ENCODE measurements at places on chromosomes 4 and X.

DNA sequence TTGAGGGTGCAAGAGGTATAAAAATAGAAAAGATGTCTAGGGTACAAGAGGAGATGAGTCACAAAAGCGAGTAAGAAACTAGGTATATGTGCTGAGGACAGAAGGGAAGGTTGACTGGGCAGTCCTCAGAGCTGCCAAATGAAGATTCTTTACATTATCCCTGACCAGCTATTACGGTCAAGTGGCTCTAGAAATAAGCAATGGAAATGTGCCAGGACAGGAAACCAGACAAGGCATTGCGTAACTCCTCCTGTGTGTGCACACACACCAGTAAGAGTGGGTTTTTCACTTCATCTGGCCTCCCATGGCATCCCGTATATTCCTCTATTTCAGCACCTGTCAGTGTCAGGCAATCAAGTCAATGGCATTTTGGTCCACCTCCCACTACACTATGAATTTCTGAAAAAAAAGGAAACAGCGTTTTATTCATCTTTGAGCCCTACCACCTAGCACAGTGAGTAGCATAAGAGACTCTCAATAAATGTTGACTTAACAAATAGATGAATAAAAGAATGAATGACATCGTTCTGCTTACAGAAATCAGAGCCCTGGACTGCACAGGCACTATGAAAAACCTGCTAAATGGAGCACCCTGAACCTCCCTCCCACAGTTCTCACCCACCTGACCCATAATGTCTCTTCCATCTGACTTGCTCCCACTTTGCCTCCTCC is 62.6 kb upstream of the KLF3 start:
- DNase-seq, result no peak

DNA sequence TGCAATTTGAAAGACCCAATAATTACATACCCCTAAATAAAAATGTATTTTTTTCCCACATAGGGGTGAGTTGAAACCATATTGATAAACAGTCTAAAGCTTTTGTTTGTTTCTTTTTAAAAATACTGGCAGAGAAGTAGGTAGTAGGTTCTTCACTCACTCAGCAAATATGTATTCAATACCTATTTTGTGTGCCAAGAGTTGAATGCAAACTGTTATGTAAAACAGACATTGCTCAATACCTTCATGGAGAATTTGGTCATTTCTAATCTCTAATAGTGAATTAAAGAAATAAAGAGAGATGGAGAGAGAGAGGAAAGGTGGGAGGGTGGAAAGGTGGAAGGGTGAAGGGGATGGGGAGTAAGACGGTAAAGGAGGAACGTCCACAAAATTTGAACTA is 589.9 kb upstream of the GNPDA2 start:
- no peak for DNase-seq

DNA sequence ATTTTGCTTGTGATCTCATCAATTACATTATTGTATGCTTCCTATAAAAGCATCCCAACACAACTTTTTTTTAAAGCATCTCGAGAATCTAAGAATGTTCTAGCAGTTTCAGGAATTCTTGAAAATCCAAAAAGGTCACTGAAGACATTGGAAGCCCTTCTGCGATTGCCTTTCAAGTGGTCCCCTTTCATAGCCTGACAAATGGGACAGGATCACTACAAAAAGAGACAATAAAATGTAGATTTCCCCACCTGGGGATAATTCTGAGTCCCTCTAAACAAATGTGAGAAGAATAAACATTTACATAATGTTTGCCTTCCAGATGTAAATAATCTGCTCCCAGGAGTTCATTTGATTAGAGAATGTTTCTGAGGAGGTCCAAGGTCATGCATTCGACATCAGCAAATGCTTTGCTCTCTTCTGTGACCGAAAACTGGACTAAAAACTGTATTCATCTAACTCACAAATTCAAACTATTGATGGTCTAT is 116.0 kb downstream of the COL25A1 start:
- DNase-seq, result no peak

DNA sequence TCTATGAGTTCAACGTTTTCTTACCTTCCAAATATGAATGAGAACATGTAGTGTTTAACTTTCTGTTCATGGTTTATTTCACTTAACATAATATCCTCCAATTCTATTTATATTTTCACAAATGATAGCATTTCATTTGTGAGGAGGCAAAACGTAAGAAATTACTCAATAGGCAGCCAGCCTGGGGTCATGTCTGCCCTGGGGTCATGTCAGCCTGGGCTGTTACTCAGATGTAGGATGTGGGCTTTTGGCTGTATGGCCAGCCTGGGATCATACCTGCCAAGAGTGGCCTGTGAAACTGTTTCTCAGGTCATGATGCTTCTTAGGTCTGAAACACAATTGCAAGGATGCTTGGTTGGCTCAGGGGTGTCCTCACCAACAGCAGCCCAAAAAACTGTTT is 187.0 kb downstream of the FBXO8 start:
- no peak for DNase-seq

DNA sequence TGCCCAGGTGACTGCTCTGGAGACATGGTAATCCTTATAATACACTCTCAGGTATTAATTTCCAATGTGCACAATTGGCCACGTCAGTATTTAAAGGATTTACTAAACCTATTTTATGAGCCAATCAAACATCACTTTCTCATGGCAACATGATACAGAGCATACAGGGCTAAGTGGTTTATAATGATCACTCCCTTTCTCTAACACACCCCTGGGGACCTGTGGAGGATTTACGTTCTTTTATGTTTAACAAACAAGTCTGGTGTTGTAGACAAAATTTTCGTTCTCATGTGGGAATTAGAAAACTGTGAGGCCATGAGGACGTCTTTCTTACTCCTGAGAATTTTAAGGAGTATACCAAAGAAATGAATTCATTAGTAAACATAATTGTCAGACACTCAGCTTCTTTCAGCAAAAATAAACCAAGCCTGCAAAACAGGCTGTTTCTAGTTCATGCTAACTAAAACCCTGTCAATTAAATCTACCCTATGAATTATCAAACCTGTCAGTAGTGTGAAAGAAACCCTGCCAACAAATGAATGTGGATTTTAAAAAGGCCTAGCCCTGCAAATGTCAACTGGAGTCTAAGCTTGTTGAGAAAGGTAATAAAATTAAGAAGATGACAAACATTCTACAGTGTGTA is 155.8 kb downstream of the PDGFC start:
- no peak for DNase-seq

GRCh38 chr4:174437324-174437723 is 85.0 kb downstream of the HPGD start:
- no peak for DNase-seq

DNA sequence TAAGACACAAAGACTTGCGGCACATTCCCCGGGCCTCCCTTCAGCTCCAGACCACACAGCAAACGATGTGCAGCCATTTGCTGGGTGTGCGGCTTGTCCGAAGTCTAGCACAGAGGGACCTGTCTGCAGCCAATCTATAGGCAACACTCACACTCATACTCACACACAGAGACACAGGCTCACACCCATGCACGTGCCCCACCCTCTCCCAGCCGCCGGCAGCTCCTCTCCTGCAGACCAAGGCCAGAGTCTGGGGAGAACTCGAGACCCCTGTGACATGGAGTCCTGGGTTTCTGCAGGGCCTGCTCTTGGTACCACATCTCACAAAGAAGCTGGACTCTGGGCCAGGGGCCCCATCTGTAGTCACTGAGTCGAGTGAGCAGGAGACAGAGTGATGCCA is 245.4 kb upstream of the PSAPL1 start:
- DNase-seq, result no peak

All from left forelimb (tissue), 1 donor.